ENCODE measurements at places on chromosomes 16 and 17.

DNA sequence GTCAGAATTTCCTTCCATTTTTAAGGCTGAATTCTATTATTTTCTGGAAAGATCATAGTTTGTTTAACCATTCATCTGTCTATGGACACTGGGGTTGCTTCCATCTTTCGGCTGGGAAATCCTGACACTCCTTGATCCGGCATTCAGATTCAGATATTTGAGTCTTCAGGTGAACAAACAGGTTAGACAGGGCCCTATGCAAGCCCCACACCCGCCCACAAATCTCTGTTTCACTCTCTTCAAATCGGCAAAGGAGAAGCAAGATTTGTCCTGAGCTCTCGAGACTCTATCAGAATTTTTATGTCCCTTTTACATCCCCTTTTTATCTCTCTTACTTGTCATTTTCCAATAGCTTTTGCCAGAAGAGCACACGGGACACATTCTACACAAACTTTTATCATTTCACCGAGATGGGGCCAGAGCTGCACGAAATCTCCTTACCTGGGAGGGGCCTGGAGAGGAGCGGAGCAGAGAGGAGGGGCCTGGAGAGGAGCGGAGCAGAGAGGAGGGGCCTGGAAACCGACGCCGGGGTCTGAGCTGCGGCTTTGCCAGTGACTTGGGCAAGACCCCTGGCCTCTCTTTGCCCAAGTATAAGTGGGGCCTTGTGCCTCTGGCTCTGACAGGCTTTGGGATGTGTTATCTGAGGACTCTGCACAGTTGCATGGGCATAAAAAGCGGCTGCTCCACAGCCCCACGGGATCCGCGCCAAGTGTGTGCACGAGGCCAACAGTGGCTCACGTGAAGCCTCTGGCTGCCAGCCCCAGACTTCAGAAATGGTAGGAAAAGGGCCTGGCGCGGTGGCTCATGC, 54.3 kb upstream of the RBFOX3 start:
- peak; percentile 32 for DNase-seq

DNA sequence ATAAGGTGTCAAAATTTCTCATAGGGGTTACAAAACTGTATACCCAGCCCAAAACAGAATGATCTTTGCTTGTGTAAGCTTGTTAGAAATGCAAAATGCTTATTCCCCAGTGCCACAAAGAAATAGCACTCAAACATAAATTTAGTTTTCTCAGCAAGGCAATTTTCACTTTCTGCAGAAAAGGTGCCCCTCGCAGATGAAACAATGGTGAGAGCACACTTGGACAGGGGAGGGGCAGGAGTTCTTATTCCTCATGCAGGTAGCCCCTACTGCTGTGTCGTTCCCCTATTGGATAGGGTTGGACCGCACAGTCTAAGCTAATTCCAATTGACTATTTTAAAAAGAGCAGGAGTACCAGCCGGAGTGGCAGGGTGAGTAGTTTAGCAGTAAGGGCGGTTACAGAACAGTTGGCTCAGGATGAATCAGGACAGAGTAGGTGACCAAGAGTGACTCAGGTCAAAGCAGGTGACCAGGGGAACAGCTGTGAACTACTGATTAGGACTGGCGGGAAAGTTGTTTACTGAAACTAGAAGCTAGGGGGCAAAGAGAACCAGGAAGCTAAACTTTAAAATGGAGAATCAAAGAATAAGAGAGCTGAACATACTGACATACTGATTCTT, 5.5 kb upstream of the LDHD start:
- DNase-seq, result no peak

DNA sequence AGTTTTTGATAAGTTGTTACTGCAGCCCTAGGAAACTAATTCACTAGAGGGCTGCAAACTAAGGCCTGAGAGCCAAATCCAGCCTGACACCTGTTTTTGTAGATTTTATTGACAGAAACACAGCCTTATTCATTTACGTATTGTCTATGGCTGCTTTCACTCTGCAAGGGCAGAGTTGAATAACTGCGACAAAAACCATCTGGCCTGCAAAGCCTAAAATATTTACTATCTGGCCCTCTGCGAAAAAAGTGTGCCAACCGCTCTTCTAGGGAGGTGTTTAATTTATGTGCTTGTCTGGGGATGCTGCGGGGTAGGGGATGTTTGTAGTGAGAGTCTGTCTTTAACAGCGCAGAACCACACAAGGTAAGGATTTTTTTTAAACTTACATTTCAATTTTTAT, 165.0 kb upstream of the RBFOX1 start:
- DNase-seq, result no peak

DNA sequence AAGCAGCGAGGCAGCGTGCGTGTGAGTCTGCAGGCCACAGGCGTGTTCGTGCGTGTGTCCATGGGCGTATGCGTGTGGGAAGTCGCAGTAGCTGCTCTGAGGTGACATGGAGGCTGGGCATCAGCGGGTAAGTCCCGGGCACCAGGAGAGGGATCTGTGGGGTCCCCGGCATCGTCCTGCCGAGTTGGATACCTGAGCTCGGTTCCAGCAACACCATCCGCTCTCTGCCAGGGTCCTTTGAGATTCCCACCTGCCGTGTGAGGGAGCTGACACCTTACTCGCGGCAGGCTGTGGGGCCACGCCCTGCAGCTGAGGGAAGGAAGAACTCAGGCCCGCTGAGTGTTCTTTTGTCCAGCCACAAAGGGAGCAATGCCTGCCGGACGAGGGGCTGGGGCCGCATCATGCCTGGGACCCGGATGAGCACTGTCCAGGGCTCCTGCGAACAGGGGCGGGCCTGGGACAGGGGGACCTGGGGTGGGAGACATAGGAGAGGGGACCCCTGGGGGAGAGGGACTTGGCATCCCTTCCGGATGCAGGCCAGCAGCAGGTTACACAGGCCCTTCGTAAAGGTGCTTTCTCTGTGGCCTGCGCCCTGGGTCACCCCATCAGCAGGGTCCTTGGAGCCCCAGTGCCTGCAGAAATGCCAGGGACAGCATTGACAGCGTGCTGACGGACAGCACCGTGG, 5.0 kb upstream of the SNAI3 start:
- DNase-seq, result no peak

GRCh38 chr17:35788477-35789368, 6.7 kb downstream of the MMP28 start:
- DNase-seq, result peak; percentile 65

GRCh38 chr17:44267818-44268490, at the start of gene SLC4A1:
TSS of gene SLC4A1 (minus strand) at chr17:44268135. CDS start at chr17:44262866, 5,269 bp downstream.
- DNase-seq, result no peak

- DNase-seq, result no peak
Observed at GRCh38 chr17:10738521-10739258, 8.9 kb upstream of the TMEM220 start.

- no peak for DNase-seq
Observed at GRCh38 chr16:27706866-27707685, 157.1 kb downstream of the KATNIP start.

DNA sequence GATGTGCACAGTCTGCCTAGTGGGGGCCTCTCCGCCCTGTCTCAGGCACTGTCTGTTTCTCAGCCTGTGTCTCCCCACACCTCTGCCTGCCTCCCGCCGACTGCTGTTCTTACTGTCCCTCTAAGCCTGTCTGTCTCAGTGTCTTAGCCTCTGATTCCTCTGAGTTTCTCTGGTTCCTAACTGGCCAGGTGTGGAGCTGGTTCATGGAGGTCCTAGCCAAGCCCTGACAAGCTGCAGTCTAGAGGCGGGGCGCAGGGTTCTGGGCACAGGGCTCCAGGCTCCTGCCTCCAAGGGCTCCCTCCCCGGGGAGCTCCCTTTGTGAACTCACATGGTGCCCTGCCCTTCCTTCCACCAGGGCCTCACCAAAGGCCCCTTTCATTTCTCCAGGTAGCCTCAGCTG, 19.4 kb downstream of the C17orf100 start:
- no peak for DNase-seq

- DNase-seq, result no peak
Observed at GRCh38 chr17:45992904-45993303, 6.1 kb upstream of the STH start.

DNA sequence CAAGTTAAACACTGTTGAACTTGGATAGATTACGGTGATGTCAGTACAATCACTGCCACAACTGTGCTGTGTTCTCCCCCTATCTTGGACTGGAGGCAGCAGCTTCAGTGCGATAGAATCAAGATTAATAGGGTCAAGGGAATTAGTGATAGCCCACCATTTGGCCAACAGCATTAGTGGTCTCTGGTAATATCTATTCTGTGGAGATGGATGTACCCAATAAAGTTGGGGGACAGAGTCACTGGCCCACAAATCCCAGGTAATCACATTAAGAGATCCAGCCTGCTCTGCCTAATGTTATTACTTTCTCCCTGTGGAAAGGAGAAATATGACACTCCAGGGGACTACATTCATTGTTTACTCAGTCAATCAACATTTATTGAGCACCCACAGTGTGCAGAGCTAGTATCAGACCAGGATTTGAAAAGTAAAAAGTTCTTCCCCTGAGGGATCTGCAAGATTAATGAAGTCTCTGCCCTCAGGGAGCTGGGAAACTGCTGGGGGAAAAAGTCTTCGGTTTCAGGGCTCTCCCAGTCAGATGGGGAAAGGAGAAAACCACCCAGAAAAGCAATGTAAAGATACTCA, 23.6 kb upstream of the ATP5MC1 start:
- DNase-seq, result no peak

All from fibroblast of gingiva (primary cell).